ENCODE measurements at places on chromosomes 16 and 17. TPM values are rescaled to one million over a fixed set of nuclear protein-coding genes. Genes with fewer than 3 reads are reported as not detected.

KAT2A gene
- polyA plus RNA-seq = 52.3 TPM

DNA sequence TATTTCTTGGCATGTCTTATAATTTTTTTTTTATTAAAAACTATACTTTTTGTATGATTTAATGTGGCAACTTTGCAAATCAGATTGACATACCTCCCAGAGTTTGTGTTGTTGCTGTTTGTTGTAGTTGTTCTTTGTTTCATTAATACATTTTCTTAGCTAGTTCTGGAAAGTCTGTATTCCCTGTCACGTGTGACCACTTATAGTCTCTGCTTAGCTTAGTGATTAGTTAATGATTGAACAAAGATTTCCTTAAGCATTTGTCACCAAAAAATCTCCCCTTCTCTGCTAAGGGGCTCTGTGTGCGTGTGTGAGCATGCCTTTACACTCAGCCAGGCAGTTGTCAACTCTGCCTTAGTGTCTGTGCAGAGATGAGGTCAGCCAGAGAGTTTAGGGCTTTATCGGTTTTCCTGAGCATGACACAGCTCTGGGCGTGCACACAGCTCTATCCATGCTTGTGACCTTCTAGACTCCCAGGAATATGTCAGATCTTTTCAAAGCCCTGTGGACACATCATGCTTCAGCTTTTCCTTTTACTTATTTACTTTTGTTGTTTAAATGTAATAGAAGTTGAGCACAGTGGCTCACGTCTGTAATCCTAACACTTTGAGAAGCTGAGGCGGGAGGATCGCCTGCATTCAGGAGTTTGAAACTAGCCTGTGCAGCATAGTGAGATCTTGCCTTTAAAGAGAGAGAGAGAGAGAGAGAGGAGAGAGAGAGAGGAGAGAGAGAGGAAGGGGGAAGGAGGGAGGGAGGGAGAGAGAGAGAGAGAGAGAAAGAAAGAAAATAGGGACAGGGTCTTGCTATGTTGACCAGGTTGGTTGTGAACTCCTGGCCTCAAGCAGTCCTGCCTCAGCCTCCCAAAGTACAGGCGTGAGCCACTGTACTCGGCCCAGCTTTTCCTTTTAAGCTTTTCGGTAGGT lies 21.9 kb downstream of the DNAI2 start:
- no peak for DNase-seq

DNA sequence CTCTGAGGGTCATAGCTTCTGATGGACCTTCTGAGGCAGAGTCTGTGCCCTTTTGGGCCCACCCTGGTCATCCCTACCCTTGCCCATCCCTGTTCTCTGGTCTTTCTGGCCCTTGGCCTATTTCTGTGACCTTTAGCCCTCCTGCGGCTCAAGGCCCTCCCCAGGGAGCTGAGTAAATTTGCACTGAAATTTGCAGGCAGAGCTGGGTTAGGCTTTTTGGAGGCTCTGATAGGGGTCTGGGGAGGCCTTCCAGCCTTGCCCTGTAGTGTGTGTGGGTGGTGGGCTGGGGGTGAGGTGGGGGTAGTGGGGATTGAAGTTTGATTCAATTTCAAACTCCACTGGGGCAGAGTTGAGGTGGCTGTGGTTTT lies 17.8 kb downstream of the RARA start:
- no peak for DNase-seq

GRCh38 chr16:85527767-85528297 lies 85.3 kb upstream of the GSE1 start:
- DNase-seq = no peak

DNA sequence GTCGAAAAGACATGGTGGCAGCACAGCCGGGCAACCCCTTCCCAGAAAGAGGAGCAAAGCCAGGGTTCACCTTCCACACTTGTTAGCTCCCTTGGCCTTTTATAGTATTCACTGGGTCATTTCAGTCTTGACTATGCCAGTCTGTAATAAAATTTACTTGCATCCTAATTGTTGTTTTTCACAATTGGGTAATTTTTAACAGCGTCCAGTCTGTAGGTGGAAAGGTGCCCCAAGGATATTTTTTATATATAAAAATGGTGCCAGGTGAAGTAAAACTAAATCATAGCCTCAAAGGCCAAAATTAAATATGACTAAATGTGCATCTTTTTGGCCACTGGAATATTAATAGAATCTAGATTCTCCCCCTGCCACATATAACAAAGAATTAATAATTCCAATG lies at the start of gene KRT26:
KRT26 (minus strand) TSS at position 101 of the 400 bp plus-strand sequence; CDS start at position 13, 88 bp downstream.
- DNase-seq = no peak
